ENCODE measurements at places on chromosomes 2 and 18.

DNA sequence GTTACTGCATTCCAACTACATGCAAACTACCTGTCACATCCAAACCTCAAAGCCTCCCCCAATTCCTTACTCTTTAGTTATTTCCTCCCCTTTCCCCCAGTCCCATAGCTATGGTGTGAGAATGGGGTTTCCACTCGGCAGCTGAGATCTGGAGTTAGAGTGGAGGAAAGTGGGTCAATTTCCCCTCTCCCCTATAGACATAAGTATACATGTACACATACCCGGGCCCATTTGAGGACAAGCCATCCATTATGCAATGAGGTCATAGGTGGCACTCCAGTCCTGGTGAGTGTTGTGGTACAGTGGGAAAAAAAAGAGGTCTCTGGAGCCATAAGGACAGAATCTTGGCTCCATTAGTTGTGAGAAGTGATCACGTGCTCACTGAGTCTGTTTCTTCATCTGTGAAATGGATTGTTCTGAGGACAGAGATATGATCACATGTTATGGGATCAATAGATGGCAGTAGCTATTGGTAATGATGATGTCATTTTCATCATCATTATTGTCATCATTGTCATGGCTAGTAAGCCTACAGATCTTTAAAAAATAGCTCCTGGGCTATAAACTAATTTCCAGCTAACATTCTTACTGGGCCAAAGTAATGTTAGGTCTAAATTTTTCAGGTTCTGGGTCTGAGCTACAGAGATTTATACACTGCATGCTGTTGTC, 119.0 kb downstream of the BCL2L11 start:
- DNase-seq = no peak

GRCh38 chr2:65576861-65577601, 144.6 kb upstream of the SPRED2 start:
- peak; percentile 98 for DNase-seq

DNA sequence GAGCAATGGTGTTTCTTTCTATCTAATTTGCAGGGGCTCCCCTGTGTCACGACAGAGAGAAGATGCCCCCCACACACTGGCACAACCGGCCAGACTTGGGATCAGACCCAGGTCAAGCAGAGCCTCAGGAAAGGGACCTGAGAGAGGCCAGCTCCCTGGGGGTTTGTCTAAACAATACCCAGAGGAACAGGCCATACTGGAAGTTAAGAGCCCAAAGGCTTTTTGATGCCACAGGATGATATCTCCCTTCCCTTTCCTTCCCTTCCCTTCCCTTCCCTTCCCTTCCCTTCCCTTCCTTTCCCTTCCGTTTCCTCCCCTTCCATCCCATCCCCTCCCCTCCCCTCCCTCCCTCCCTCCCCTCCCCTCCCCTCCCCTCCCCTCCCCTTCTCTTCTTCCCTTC, 139.2 kb downstream of the ARL4C start:
- DNase-seq = no peak

DNA sequence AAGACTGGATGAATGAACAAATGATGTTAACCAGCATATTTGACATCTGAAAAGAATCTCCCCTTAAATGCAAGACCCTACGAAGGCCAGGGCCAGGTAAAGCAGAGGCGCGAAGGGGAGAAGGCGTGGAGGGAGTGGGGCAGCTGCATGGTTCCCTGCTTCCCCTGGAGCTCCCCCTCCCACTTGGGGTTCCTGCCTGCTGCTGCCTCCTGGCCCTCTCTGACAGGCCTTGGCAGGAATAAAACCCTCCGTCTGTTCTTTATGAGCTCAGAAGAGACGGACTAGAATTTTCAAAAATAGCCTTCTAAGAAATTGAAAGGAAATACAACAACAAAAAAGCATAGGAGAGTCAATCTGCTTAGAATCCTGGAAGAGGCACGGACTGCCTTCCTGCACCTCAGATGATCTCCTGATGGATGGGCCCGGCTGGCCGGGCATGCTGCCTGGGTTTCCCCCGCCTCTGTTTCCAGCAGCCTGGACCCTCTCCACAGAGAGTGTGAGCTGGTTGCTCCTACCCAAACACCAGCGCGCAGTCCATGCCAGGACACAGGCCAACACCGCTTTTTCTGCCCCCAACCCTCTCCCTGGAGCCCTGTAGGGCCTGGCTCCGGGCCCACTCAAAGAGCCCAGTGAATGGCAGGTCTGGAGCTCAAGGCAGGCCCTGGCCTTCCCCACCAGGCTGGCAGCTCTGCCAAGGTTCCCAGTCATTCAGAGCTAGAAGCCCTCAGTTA, 23.9 kb downstream of the CFAP65 start:
- DNase-seq = no peak

DNA sequence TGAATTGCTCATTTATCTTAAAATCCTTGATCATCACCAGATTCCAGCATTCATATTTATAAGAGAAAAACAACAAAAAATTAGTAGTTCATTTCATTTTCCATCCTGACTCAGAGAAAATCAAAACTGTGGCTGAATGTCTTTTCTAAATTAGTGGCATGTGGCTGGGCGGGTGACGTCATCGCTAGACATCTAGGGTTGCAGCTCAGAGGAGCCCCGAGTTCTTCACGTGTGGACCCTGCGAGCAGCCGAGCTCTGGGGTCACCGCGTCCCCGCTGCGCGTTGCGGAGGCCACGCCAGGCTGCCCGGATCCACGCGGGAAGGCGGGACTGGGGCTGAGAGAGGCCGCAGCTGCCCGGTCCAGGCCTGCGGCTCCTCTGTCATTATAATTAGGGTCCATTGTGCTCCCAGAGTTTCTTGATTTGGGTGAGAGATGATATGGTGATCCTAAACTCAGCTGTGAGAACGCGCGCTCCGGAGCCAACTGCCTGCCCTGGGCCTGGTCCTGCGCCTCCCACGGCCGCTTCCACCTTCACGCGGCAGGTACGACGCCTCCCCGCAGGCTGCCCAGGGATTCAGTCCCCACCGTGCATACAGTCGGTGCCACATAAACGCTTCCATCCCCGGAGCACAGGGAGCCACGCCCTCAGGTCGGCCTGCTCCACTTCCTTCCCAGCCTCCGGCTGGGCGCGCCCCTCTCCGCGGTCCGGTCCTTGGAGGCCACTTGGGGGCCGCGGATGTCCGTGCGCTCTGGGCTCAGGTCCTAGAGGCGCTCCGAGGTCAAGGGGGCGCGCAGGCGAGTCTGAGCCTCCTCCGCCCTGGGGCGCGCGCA, 56.5 kb downstream of the TMEM18 start:
- no peak for DNase-seq

All from ELR (cell line).